ENCODE measurements at places on chromosomes 12 and 14.

DNA sequence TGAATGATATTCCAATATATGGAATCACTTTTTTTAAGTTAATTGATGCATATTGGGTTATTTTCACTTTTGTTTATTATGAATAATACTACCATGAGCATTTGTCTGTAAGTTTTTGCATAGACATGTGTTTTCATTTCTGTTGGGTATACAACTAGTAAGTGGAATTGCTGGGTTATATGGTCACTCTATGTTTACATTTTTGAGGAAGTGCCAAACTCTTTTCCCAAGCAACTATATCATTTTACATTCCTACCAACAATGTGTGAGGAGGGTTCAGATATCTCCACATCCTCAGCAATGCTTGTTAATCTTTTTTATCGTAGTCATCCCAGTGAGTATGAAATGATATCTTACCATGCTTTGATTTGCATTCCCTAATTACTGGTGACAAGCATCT, 64.0 kb downstream of the MON2 start:
- no peak for DNase-seq

DNA sequence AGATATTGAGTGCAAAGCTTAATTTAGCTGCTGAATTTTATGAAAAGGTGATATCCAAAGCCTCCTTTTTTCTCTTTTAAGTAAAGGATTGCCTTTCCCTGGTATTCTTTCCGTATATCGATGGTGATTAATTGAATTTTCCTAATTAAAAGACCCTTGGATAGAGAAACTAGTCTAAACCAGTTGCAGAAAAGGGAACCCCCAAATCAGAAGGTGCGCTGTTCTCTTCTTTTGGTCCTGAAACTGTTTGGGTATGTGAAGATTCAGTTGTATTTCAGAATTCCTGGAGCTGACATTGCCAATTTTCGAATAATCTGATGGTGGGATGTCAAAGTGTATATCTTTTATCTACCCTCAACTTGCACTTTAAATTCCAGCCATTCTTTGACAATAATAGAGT, 1.9 kb downstream of the GPHN start:
- DNase-seq: no peak

DNA sequence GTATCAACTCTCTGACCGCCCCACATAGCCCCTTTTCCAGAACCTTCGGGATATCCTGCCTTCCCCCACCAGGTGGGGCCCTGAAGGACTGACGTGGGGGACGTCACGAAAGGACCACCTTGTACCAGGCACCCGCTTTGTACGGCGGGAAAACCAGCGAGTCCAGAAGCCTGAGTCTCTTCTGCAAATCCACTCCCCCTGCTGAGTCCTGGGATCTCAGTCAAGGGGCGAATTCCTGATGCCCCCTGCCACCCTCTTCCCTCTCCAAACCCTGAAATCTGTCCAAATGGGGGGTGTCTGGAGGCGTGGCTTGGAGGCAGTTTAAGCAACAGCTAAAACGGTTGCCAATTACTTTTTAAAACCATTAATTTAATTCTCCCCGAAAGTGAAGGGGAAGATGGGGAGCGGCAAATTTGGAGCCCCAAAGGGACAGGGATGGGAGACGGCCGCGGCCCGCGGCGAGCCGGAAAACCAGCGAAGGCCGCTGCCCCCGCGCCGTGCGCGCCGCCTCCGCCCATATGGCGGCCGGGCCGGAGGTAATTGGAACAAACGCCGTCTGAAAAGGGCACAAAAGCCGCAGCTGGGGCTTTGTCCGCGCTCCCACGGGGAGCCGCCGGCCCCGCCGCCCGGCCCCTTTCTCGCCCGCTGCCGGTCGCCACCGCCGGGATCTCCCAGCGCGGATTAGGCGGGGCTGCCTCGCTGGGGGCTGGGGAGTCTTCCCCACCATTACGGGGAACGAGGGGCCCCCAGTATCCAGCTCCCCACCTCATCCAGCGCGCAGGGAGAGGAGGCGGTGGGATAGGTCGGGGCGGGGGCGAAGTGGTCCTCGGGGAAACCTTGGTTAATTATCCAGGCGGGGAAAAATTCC, 6.6 kb downstream of the LHX5 start:
- peak; percentile 18 for DNase-seq

DNA sequence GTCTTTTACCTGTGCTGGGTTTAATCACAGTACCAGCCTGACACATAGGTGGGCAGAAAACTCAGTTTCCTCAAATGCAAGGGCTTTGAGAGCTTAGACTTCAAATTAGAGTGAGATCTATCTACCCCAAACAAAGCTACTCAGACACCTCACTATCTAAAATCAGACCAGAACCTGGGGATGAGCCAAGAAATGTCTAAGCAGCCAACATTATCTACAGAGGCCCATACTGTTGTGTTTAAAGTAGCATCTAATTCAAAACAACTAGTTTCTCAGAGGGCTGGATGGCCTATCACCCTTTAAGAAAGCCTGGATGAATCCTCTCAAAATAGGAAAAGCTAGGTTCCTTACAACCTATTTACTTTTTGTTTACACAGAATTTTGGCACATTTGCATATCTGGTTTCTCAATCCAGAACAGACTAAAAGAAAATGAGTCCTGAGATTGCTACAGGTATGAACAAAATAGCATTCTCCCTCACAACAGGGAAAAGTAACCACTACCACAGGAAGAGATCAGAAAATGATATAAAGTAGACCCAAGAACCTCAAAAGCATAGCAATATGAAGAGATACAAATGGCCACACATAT, 142.4 kb downstream of the ZFP36L1 start:
- DNase-seq: no peak

DNA sequence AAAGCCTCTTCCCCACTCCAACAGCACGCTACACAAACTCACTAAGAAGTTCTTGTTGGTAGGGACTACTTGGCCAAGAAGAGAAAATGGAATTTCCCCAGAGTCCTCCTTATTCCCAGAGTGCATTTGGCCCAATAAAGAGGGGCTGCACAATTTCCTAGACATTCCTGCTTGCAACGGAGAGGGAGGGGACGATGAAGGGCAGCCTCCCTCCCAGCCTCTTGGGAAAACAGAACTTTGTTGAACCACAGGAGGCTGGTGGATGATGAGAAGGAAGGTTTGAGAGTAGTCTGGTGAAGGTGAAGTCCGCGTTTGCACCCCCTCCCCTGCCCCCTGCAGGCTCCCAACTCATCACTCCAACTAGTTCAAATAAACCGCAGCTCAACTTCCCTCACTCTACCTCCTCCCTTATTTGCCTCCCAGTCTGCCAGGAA, 19.1 kb upstream of the TBX3 start:
- no peak for DNase-seq

GRCh38 chr12:112843287-112843686, 51.7 kb downstream of the RPH3A start:
- no peak for DNase-seq

DNA sequence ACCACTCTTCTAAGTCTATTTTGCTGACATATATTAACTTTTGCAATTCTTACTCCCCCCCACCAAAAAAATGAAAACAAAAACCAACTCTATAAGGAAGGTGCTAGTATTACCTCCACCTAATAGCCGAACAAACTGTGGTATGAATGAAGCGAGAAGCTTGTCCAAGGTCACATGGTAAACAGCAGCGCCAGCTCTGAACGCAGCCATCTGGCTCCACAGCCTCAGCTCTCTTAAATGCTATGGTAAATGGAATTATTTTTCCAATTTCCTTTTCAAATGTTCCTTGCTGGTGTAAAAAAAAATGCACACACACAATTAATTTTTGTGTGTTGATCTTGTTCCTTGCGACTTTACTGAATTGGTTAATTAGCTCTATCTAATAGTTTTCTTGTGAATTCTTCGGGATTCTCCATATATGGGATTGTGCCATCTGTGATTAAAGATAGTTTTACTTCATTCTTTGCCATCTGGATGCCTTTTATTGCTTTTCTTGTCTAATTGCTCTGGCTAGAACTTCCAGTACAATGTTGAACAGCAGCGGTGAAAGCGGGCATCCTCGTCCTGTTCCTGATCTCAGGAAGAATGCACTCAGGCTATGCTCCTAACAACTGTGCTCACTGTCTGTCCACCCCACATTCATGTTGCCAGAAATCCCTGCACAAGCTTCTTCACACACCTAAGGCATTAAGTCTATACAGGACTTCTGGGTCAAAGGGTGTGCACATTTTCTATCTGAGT, 10.7 kb upstream of the C12orf76 start:
- DNase-seq: no peak

DNA sequence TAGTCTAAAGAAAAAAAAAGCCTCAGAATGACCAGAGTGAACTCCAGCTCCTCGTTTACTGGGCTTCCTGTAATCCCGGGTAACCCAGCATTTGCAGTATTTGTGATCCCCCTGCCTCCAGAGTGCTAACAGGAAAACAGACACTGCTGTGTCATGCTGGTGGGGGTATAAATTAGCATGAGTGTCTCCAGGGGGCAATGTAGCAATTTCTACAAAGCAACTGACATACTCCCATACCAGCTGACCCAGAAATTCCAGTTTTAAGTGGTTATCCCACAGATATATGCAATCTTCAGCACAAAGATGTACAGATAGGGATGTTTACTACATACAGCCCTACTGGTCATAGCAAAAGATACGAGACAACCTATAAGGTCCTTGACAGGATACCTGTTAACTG, 18.8 kb downstream of the TTC7B start:
- no peak for DNase-seq

- no peak for DNase-seq
These were observed 217.7 kb downstream of the AACS start for GRCh38 chr12:125282921-125283320.

GRCh38 chr14:93332397-93332852, 411 bp downstream of the BTBD7 start:
- DNase-seq: peak; percentile 24

DNA sequence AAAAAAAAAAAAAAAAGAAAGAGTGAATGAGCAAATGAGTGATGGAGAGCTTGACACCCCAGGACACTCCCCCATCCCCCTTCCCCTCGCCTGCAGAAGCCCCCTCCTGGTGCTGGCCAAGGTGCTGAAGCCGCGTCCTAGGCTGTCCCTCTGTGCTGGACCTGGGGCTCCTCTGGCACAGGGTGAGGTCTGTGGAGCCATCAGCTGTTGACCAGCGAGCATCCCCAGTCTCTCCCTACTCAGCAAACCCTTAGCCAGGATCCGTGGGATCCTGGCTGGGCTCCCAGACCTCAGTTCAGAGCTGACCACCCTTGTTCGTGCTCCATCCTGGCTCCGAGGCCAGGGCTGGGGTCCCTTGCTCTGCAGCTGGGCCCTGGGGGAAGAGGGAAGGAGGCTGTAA, 5.4 kb upstream of the KIF26A start:
- peak; percentile 43 for DNase-seq

- DNase-seq: no peak
These were observed 297.5 kb downstream of the ZFP36L1 start for GRCh38 chr14:68495101-68496039.

GRCh38 chr12:74530676-74531075, 7.0 kb upstream of the ATXN7L3B start:
- no peak for DNase-seq

GRCh38 chr12:94954029-94954685, 49.3 kb downstream of the NDUFA12 start:
- DNase-seq: peak; percentile 99

DNA sequence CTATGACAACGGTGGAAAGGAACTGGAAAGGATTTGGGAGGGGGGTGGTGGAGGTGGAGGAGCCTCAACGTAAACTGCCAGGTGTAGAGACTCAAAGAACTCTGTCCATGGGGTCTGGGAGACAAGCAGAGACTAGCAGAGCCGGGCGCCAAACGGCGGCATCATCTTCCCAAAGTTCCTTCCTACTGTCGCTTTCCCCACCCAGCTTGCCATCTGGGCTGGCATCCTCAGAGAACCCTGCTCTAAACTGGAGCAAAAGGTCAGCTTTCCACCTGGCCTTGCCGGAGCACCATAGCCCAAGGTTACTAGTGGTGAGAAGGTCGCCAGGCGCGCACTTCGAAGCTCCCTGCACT, 4.0 kb upstream of the IRF2BPL start:
- DNase-seq: no peak

DNA sequence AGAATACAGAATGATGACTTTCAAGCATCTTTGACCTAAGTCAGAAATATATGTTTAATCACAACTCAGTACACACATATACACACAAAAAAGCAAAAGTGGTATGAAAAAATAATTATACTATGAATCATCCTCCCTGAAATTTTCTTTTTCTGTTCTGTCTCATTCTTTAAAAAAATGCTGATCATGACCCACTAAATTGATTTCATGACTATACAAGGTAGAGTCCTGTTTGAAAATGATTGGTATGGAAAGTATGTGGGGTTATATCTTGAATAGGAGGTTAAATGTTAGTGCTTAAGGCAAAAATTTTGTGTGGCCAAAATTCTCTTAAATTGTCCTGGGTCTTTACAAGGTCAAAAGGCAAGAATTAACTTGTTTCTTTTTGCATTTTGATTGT, 80.4 kb downstream of the SUDS3 start:
- no peak for DNase-seq

GRCh38 chr14:50026396-50026795, 90.0 kb downstream of the VCPKMT start:
- DNase-seq: no peak

DNA sequence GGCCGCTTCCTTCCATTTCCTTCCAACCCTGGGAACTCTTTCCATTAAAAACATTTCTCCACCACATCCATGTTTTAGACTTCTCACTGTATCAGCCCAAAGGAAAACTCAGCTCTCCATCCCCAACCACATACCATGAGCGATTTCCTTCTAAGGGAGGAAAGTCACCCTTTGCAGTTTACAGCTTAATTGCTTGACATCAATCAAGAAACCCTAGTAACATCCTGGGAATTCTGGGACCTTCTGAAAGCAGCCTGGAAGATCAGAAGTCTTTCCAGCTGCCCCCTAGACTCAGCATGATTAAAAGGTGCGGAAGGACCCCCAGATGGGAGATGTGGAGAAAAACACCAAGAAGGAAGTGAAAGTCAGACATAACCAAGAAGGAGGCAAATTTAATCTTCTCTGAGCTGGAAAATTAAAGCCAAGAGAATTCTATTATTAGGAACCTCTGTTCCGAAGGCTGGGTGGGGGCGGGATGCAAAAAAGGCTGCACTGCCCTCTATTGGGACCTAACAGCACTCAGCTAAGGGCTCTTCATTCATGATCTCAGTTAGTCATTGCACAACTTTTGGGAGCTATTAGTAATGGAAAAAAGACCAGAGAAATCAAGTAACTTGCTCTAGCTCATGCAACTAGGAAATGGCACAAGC, 73.3 kb upstream of the PLXNC1 start:
- peak; percentile 65 for DNase-seq

DNA sequence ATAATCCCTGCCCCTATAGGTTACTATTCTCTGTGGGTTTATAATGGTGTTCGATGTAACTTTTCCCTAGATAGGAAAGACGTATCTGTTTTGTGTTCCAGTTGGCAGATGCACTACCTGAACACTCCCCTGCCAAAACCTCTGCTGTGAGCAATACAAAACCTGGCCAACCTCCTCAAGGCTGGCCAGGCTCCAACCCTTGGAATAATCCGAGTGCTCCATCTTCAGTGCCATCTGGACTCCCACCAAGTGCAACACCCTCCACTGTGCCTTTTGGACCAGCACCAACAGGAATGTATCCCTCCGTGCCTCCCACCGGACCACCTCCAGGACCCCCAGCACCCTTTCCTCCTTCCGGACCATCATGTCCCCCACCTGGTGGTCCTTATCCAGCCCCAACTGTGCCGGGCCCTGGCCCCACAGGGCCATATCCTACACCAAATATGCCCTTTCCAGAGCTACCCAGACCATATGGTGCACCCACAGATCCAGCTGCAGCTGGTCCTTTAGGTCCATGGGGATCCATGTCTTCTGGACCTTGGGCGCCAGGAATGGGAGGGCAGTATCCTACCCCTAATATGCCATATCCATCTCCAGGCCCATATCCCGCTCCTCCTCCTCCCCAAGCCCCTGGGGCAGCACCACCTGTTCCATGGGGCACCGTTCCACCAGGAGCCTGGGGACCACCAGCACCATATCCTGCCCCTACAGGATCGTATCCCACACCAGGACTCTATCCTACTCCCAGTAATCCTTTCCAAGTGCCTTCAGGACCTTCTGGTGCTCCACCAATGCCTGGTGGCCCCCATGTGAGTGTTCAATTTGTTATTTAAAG, 11.3 kb downstream of the MAPK1IP1L start:
- DNase-seq: no peak
